ENCODE measurements at places on chromosomes 12 and 14.

DNA sequence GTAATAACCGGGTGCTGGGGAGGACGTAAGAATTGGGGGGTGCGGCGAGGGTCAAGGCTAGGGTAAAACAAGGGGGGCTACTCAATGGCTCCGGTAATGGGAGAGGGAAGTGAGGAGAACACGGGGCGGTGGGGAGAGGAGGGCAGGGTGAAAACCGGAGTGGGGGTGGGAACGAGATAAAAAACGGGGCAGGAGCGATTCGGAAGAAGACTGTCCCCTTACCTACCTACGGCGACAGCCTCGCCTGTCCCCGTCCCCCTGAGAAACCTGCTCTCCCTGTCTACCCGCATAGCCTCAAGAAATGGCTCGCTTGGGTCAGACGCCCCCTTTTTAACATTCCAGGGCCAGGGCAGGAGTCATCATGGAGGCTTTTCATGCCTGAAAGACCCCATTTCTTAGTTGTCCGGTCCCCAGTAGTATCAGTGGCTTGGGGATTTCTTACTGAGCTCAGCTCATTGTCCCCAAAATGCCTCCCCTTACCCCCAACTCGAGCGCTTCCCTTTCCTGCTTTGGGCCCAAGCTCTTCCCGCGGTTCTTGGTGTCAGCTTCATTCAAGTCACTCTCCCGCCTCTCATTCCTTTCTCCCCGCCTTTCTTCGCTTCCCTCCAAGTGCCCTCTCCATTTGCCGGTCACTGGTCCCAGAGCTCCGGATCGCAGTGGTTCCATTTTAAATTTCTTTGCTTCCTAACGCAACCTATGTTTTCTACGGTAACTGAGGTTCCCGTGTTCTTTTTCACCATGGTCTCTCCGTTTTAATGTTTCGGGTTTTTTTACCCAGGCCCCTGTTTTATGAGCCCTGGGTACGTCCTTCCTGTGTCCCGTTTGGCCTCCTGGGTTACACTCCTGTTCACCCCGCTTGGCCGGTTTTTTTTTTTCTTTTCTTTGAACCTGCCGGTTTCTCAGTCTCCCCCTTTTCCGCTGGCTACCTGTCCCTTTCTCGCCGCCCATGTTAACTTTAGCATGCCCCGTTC is 1.2 kb upstream of the WSB2 start:
- no peak for DNase-seq

- DNase-seq, result no peak
Observed at GRCh38 chr12:48459259-48459658, 13.1 kb upstream of the ANP32D start.

GRCh38 chr12:50242751-50243191 is 40.5 kb downstream of the LIMA1 start:
- no peak for DNase-seq

GRCh38 chr12:47080725-47081502 is 1.2 kb upstream of the AMIGO2 start:
- peak; percentile 1 for DNase-seq

- DNase-seq, result no peak
Observed at GRCh38 chr12:53468282-53468681, 16.4 kb downstream of the PCBP2 start.

DNA sequence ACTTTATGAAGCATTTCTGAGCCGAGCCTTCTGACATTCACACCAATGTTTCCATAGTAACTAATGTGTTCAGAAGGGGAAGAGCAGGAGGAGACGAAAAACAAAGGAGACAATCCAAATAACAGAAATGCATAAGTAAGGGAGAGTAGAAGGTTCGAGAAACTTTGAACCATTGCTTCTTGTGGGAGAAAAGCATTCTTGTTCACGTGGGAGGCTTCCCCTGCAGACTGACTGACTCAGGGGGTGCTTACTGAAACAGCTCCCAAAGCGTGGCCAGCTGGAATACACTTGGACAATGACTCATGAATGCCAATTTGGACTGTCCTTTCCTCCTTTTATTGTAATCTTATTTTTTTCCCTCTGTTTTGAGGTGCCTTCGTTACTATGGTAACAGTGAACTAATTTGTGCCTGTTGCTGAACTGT is 73.9 kb downstream of the NEDD1 start:
- DNase-seq, result no peak

- no peak for DNase-seq
Observed at GRCh38 chr12:71589478-71589881, 74.2 kb downstream of the ZFC3H1 start.

GRCh38 chr12:26389343-26389742 is 194.0 kb downstream of the SSPN start:
- no peak for DNase-seq

- DNase-seq, result no peak
Observed at GRCh38 chr14:53516261-53516774, 363.2 kb upstream of the DDHD1 start.

DNA sequence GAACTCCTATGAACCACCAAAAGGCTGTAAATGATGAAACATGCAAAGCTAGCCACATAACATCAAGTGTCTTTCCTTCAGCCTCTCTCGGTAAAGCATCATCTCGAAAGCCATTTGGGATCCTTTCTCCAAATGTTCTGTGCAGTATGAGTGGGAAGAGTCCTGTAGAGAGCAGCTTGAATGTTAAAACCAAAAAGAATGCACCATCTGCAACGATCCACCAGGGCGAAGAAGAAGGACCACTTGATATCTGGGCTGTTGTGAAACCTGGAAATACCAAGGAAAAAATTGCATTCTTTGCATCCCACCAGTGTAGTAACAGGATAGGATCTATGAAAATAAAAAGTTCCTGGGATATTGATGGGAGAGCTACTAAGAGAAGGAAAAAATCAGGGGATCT is 61.2 kb downstream of the ATG14 start:
- DNase-seq, result no peak

DNA sequence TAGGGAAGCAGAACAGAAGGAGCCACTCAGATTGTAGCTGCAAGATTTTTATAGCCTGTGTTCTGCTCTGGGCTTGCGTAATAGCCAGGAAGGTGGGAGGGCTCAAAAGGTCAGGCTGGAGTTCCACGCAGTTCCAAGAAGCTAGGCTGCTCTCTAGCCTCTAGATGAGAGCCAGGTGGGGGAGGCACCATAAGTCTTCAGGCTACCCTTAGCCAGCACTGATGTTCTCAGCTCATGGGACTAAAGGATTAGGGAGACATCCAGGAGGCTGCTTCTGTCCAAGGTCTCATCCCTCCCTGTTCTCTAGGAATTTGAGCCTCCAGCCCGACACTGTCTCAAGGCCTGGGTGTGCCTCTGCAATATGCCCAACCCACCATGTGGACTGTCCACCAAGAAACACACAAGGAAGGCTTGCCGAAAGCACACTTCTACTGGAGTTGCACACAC is 1.7 kb downstream of the LMBR1L start:
- DNase-seq, result no peak

DNA sequence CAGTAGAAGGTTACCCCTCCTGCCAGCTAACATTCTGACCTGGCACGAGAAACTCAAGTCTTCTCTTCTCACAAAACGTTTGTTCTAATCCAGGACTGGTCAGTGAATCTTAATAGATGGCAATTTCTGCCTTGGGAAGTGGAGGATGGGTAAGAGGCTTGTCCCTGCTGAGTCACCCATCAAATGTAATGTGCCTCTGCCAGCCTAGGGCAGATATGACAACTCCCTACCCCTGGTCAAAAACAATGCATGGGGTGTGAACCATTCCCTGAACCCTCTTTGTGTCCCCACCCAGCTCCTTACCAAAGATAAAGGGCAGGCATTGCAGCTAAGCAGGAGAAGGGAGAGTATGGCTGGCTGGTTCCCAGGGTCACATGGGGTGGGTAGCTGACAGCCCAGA is 1052.9 kb downstream of the GALC start:
- no peak for DNase-seq

DNA sequence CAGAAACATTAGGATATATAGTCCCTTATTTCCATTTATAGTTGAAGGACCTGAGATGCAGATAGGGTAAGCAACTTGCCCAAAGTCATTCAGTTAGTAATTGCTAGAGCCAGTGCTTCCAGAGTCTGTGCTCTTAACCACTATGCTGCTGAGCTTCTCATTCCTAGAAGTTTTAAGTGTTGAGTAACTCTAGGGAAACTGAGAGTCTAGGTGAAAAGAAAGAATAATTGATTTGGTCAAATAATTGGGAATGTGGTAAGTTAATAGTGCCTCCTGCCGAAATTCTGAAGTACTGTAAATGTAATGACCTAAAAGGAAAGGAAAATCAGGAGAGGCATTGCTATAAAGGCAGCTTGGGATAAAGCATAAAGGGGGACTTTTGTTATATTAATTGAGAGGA is 14.1 kb downstream of the PYROXD1 start:
- no peak for DNase-seq

DNA sequence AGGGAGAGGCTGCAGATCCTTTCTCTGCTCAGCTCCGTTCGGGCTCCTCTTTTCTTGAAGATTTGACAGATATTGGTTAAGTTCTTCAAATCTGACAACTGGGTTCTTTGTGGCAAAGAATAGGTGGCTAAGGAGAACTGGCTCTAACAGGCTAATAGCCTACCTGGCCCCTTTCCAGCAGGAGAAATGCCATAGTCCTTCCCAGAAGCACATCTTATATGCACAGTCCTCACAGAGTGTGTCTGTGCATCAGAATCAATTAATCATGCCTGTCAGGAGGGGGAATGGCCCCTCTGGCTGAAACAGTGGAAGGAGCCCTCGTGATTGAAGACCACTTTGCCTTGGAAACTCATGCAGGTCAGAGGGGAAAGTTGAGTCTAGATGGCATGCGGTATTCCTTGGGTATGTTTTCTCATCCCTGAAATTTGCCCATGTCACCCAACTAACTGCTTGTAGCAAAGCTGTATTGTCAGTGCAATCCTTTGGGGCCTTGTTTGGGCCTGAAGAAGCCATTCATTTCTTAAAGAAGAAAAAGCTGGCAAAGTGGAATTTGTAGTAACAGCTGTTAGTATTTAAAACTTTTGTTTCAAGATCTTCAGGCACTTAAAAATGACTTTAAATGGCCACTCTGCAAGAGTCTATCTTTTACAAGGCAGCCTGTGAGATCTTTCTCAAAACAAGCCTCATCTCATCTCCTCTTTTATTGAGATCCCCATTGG is 251.5 kb downstream of the ZFP36L1 start:
- DNase-seq, result no peak

- DNase-seq, result no peak
Observed at GRCh38 chr14:42004321-42004720, 397.6 kb downstream of the LRFN5 start.

DNA sequence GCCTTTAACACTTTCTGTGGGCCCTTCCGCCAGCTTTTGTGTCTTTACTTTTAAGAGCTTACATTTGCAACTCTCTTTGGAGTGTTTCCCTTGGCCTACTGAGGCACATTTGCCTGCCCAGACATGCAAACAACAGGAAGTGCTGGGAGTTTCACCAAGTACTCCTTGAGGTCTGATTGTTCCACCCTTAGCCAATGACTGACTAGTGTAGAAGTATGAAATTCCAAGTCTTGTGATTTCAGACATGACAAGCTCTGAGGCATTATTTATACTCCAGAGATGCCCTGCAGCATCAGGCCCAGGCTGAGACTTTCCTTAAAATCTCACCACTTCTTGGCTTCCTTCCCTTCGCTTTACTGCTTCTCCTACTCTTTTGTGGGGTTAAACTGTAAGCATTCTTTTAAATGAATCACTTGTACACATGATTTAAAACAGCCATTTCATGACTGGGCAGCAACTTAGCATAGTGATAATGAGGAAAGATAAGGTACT is 174.1 kb downstream of the SLC6A15 start:
- no peak for DNase-seq

GRCh38 chr14:104712881-104713734 is 10.9 kb upstream of the ADSS1 start:
- no peak for DNase-seq

- DNase-seq, result no peak
Observed at GRCh38 chr12:50282721-50283228, 545 bp downstream of the LIMA1 start.

DNA sequence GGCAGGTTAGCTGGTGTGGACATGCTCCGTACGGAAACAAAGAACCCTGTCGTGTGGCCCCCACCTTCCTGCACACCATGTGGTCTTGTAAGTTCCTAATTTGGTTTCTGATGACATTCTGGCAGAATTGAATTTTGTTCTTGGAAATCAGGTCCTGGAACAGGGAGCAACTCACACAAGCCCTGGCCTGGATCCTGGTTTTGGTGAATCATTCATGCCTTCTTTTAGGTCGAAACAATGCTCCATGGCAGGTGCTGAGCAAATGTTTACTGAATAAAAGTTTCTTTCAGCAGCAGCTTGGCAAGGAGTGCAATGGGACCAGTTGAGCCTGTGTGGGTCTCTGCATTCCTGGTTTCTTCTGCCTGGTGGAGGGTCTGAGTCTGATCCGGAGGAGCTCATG is 978.4 kb downstream of the BCL11B start:
- DNase-seq, result no peak

Measured in NK-92 treated with Interleukin-12 subunit alpha and Interleukin-12 subunit beta, amount 100 ng/mL, for 24 hours (cell line).